Ovary (tissue), 10 donors: ENCODE measurements at places on chromosomes 2 and 18. TPM values are rescaled to one million over a fixed set of nuclear protein-coding genes. Genes with fewer than 3 reads are reported as not detected.

GRCh38 chr2:230472621-230473018 is 56.6 kb downstream of the SP100 start:
- no peaks in the 10 kb centered on the region for H3K4me1 ChIP-seq
- no peak for DNase-seq
- no peaks in the 10 kb centered on the region for H3K27me3 ChIP-seq
- no peaks in the 10 kb centered on the region for H3K36me3 ChIP-seq

DNA sequence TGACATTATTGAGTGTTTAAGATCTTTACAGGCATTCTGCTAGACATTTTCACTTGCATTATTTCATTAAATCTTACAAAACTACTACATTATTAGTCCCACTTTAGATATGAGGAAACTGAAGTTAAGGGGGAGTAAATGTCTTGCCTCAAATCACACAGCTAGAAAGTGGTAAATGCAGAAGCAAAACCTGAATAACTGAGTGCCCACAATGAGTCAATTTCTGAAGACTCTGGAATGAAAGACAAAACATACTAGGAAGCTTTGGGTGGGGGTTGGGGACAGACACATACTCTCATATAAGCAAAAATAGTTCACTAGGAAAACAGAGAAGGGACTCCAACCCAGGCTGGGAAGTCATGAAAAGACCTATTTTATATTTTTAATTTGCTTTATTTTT is 214.4 kb upstream of the LRATD1 start:
- no peak for DNase-seq
- H3K27ac ChIP-seq, result no peak overlapping the region
- no peak overlapping the region for H3K4me3 ChIP-seq
- no peaks in the 10 kb centered on the region for H3K27me3 ChIP-seq

DNA sequence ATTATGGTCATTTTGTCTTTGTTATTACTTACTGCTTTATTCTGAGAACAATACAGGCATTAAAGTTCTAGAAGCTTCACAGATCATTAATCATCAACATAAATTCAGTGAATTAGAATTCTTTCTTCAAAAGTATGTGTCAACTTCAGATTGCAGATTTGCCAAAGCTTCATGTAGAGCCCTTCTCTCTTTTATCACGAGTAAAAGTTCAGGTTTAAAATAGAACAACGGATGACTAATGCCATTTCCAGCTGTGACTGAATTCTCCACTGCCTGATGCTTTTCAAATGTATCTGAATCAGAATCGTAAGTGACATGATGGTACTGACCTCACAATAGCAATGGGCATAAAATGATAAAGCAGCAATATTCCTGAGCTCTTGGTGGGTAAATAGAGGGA is 116.0 kb downstream of the ABCA12 start:
- H3K27me3 ChIP-seq, result no peaks in the 10 kb centered on the region
- H3K4me3 ChIP-seq, result no peak overlapping the region
- H3K36me3 ChIP-seq, result no peaks in the 10 kb centered on the region
- no peak for DNase-seq

- H3K27me3 ChIP-seq, result no peaks in the 10 kb centered on the region
- H3K36me3 ChIP-seq, result no peaks in the 10 kb centered on the region
- DNase-seq, result no peak
- no peak overlapping the region for H3K27ac ChIP-seq
- no peaks in the 10 kb centered on the region for H3K4me1 ChIP-seq
- H3K4me3 ChIP-seq, result no peak overlapping the region
Observed at GRCh38 chr18:14927701-14928100, 179.7 kb downstream of the ANKRD30B start.

- H3K4me1 ChIP-seq, result no peaks in the 10 kb centered on the region
- no peaks in the 10 kb centered on the region for H3K36me3 ChIP-seq
- DNase-seq, result no peak
- no peak overlapping the region for H3K4me3 ChIP-seq
- no peaks in the 10 kb centered on the region for H3K27me3 ChIP-seq
Observed at GRCh38 chr2:31365834-31366505, 48.6 kb downstream of the XDH start.

GRCh38 chr2:201777043-201777442 is 3.7 kb downstream of the ALS2 start:
- no peak overlapping the region for H3K4me3 ChIP-seq
- no peak for DNase-seq
- H3K27me3 ChIP-seq, result no peaks in the 10 kb centered on the region
- H3K4me1 ChIP-seq, result peaks cover 2% of the 10 kb centered on the region
- no peaks in the 10 kb centered on the region for H3K36me3 ChIP-seq

- H3K27ac ChIP-seq, result no peak overlapping the region
- H3K4me1 ChIP-seq, result no peaks in the 10 kb centered on the region
- H3K27me3 ChIP-seq, result no peaks in the 10 kb centered on the region
- no peaks in the 10 kb centered on the region for H3K36me3 ChIP-seq
- no peak for DNase-seq
Observed at GRCh38 chr2:170509452-170510193, 205.5 kb upstream of the SP5 start.

DNA sequence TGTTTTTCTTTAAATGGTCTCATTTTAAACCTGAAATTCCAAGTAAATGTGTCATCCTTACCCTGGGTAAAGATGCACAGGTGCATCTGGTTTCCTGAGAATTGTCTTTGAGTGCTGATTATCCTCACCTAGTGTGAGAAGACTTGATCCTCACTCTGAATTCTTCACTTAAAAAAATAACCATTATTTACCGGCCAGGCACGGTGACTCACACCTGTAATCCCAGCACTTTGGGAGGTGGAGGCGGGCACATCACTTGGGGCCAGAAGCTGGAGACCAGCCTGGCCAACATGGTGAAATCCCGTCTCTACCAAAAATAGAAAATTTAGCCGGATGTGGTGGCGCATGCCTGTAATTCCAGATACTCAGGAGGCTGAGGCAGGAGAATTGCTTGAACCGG is 9.9 kb upstream of the WNT6 start:
- no peaks in the 10 kb centered on the region for H3K36me3 ChIP-seq
- no peaks in the 10 kb centered on the region for H3K4me1 ChIP-seq

DNA sequence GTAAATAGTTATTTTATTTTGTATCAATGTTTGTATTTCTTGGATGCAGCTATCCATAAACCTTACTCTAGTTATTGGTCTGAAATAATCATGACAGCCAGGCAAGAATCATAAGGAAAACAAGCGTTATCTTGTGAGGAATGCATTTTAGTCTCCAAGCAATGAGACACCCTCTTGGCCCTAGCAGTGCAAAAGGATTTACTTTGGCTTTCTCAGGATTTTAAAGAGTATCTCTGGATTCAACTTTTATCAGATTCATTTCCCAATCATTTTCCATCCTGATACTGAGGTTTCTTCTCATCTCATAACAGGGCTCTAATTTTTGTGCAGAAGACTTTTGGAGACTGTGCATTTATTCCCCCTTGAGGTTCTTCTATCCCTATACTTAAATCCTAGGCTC is 480.8 kb downstream of the TMX3 start:
- DNase-seq, result no peak
- H3K36me3 ChIP-seq, result no peaks in the 10 kb centered on the region

- H3K27me3 ChIP-seq, result no peaks in the 10 kb centered on the region
- DNase-seq, result no peak
- no peak overlapping the region for H3K4me3 ChIP-seq
- peaks cover 1% of the 10 kb centered on the region for H3K4me1 ChIP-seq
Observed at GRCh38 chr2:172169611-172170010, 66.9 kb upstream of the DLX2 start.

DNA sequence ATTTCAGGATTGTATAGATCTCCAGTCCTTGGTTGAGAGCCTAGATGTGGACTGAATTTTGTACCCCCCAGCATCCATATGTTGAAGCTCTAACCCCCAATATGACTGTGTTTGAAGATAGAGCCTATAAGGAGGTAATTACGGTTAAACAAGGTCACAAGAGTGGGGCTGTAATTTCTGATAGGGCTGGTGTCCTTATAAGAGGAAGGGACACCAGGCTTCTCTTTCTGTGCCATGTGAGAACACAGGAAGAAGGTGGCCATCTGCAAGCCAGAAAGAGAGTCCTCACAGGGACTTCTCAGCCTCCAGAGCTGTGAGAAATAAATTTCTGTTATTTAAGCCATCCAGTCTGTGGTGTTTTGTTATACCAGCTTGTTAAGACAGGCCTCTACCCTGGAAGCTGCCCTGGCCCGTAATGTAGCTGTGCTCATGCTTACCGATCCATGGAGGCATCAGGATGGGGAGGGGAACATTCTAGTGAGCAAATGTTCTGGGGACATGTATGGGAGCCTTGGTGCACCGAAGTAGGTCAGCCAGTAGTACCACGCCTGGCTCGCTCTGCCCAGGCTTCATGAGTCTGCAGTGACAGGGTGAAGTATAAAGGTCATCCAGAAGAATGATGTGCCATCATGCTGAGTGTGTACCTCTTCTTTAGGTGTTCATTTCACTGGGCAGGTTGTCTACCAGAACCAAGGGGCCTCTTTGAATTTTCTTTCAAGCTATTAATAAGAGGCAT is 16.1 kb downstream of the RASGRP3 start:
- H3K36me3 ChIP-seq, result no peaks in the 10 kb centered on the region
- no peak overlapping the region for H3K4me3 ChIP-seq
- no peak overlapping the region for H3K27ac ChIP-seq

- no peak overlapping the region for H3K4me3 ChIP-seq
- DNase-seq, result no peak
- H3K27me3 ChIP-seq, result no peaks in the 10 kb centered on the region
- no peaks in the 10 kb centered on the region for H3K4me1 ChIP-seq
Observed at GRCh38 chr2:161604901-161605300, 19.3 kb upstream of the SLC4A10 start.

GRCh38 chr2:127324635-127325034 is 30.7 kb upstream of the ERCC3 start:
- H3K27me3 ChIP-seq, result no peaks in the 10 kb centered on the region
- H3K36me3 ChIP-seq, result no peaks in the 10 kb centered on the region
- H3K27ac ChIP-seq, result no peak overlapping the region
- DNase-seq, result no peak
- H3K4me3 ChIP-seq, result no peak overlapping the region

- no peak overlapping the region for H3K4me3 ChIP-seq
- no peaks in the 10 kb centered on the region for H3K36me3 ChIP-seq
- no peak overlapping the region for H3K27ac ChIP-seq
- DNase-seq, result no peak
- peaks cover 3% of the 10 kb centered on the region for H3K4me1 ChIP-seq
- H3K27me3 ChIP-seq, result no peaks in the 10 kb centered on the region
Observed at GRCh38 chr2:105610576-105611332, 134.0 kb upstream of the NCK2 start.

- no peak for DNase-seq
- H3K4me3 ChIP-seq, result no peak overlapping the region
- no peaks in the 10 kb centered on the region for H3K27me3 ChIP-seq
- H3K4me1 ChIP-seq, result peaks cover 2% of the 10 kb centered on the region
Observed at GRCh38 chr18:56649996-56650395, 1.2 kb upstream of the WDR7 start.

- H3K27ac ChIP-seq, result no peak overlapping the region
- DNase-seq, result no peak
Observed at GRCh38 chr2:145751629-145752028, 1231.7 kb upstream of the ZEB2 start.

- H3K4me1 ChIP-seq, result peaks cover 2% of the 10 kb centered on the region
- no peak overlapping the region for H3K4me3 ChIP-seq
- no peak for DNase-seq
Observed at GRCh38 chr2:53450923-53451322, 316.7 kb upstream of the CHAC2 start.

DNA sequence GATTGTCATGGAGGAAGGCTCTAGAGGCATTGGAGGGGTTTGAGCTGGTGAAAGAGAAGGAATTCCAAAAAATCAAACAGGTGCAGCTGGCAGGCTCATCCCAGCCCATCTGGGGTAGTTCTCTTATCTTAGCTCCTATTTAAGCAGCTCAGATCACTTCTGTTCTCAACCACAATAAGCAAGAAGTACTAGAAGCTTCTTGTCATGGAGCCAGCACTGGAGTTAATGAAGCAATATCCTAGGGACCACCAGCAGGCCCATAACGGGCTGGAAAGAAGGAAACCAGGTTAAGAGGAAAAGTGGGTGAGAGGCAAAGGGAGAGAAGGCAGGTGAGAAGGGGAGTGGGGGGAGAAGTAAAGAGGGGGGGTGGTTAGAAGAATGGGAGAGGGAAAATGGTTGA is 100.7 kb upstream of the ZFP36L2 start:
- H3K4me1 ChIP-seq, result peaks cover 27% of the 10 kb centered on the region
- no peak for DNase-seq
- H3K4me3 ChIP-seq, result no peak overlapping the region
- H3K27ac ChIP-seq, result no peak overlapping the region
- no peaks in the 10 kb centered on the region for H3K36me3 ChIP-seq

DNA sequence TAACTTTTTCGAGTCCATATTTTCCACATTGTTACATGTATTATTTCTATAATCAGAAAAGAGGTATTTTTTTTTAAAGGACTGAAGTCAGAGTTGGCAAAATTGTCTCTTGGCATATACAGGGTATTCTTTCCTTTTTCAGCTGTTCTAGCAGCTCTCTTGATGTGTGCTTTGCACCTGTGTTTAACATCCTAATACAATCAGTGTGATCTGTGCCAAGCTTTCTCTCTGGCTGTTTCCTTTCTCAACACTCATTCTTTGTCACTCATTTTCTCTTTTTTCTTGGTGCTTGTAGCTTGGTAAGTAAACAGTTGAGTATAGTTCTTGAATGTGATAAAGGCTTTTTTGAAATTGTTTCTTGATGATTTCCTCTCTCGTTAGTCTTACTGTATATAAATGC is 9.2 kb downstream of the RNMT start:
- H3K4me3 ChIP-seq, result no peak overlapping the region
- no peak for DNase-seq

DNA sequence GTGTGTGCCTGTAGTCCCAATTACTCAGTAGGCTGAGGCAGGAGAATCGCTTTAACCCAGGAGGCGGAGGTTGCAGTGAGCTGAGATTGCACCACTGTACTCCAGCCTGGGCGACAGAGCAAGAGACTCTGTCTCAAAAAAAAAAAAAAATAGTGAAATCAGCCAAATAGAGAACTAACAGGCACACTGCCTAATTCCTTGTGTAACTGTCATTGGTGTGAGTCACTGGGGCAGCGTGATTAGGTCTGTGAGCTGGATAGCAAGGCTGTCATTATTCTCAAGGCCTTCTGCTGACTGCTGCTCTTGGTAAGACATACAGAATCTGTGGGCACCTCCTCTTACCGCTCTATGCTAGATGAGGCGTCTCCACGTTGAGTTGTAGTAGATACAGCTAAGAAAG is 270.3 kb downstream of the NEDD4L start:
- H3K27me3 ChIP-seq, result no peaks in the 10 kb centered on the region
- no peak overlapping the region for H3K27ac ChIP-seq
- H3K4me1 ChIP-seq, result peaks cover 4% of the 10 kb centered on the region
- no peaks in the 10 kb centered on the region for H3K36me3 ChIP-seq
- peak; percentile 22 for DNase-seq
- H3K4me3 ChIP-seq, result no peak overlapping the region

GRCh38 chr18:63084219-63084618 is 235.3 kb downstream of the BCL2 start:
- no peak for DNase-seq
- no peaks in the 10 kb centered on the region for H3K27me3 ChIP-seq
- no peak overlapping the region for H3K4me3 ChIP-seq
- H3K4me1 ChIP-seq, result no peaks in the 10 kb centered on the region

GRCh38 chr2:186125625-186126024 is 360.4 kb upstream of the ZC3H15 start:
- no peak for DNase-seq
- H3K4me3 ChIP-seq, result no peak overlapping the region
- H3K27ac ChIP-seq, result no peak overlapping the region
- H3K36me3 ChIP-seq, result no peaks in the 10 kb centered on the region

The HOXD11 gene
- not detected for total RNA-seq

The SH3BP4 gene
- total RNA-seq, result 21.2 TPM

The FBLN7 gene
- total RNA-seq, result 0.18 TPM

The TBR1 gene
- total RNA-seq, result not detected

The B4GALT6 gene
- total RNA-seq, result 16.5 TPM

The MOB1A gene
- 94.5 TPM for total RNA-seq

The CHRNG gene
- total RNA-seq, result not detected

The GPBAR1 gene
- 2.1 TPM for total RNA-seq

The VSNL1 gene
- 5.7 TPM for total RNA-seq

The HOXD13 gene
- not detected for total RNA-seq

The CDH20 gene
- total RNA-seq, result not detected

The ZBTB7C gene
- 11.9 TPM for total RNA-seq

The RASGRP3 gene
- total RNA-seq, result 3.0 TPM
